Left renal cortex interstitium (tissue), 4 donors: ENCODE measurements at places on chromosomes 1 and 21. TPM values are rescaled to one million over a fixed set of nuclear protein-coding genes. Genes with fewer than 3 reads are reported as not detected.

FLG gene
- polyA plus RNA-seq, result 3.0 TPM

GRCh38 chr21:45468051-45468970 is 63.3 kb downstream of the COL18A1 start:
- no peak for DNase-seq

GRCh38 chr1:55931081-55931940 is 648.1 kb downstream of the PLPP3 start:
- DNase-seq, result no peak

- DNase-seq, result no peak
Measured at GRCh38 chr1:206524739-206525364, 17.5 kb downstream of the RASSF5 start.
